Activated naive CD4-positive, alpha-beta T cell treated with anti-CD3 and anti-CD28 coated beads for 36 hours (primary cell): ENCODE measurements at places on chromosomes 7 and 10. TPM values are rescaled to one million over a fixed set of nuclear protein-coding genes. Genes with fewer than 3 reads are reported as not detected.

- DNase-seq: no peak
- H3K27ac ChIP-seq: no peak overlapping the region
- H3K27me3 ChIP-seq: no peaks in the 10 kb centered on the region
- H3K4me3 ChIP-seq: no peak overlapping the region
- H3K36me3 ChIP-seq: peaks cover 7% of the 10 kb centered on the region
- H3K4me1 ChIP-seq: peaks cover 6% of the 10 kb centered on the region
Measured at GRCh38 chr7:110898516-110898915, 192.4 kb upstream of the LRRN3 start.

DNA sequence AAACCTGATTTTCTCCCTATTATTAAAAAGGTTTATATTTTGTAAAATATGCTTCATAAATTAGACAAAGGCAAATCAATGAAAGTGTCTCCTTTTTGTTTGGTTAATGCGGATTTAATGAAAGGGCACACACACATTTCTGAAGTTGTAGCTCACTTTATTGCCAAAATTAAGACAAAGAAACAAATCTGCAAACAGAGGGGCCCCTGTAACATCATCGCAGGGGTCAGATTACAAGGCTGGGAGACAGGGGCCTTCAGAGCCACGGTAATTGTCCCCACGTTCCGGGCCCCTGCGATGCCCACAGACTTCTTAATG is 22.4 kb downstream of the FGFBP3 start:
- peaks cover 10% of the 10 kb centered on the region for H3K4me1 ChIP-seq
- no peak for DNase-seq
- H3K36me3 ChIP-seq: no peaks in the 10 kb centered on the region
- H3K27ac ChIP-seq: no peak overlapping the region

DNA sequence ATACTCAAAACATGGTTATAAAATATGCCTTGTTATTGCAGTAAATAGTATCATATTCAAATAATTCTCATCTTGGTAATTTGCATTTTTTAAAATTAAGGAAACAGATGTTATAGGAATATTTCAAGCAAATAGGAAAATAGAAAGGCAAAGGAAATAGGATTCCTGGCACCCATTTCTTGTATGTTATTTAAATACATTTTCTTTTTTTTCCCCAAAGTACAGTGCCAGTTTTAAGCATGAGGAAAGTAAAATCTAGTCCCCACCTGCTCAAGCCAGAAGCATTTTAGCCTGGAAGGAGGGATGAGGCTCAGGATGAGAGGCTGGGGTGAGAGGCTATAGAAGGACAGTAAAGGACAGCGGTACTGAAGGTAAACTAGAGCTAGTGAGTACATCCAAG is 38.1 kb downstream of the GNAT3 start:
- no peak overlapping the region for H3K27ac ChIP-seq
- H3K27me3 ChIP-seq: no peaks in the 10 kb centered on the region
- no peak for DNase-seq
- H3K4me1 ChIP-seq: no peaks in the 10 kb centered on the region
- no peak overlapping the region for H3K4me3 ChIP-seq

- peaks cover 24% of the 10 kb centered on the region for H3K4me1 ChIP-seq
- no peak overlapping the region for H3K27ac ChIP-seq
- H3K4me3 ChIP-seq: no peak overlapping the region
- DNase-seq: no peak
Measured at GRCh38 chr10:88962336-88962735, 9.8 kb upstream of the ACTA2 start.

- no peak for DNase-seq
- H3K27me3 ChIP-seq: no peaks in the 10 kb centered on the region
- no peak overlapping the region for H3K27ac ChIP-seq
- H3K4me1 ChIP-seq: peaks cover 3% of the 10 kb centered on the region
- no peak overlapping the region for H3K4me3 ChIP-seq
- H3K36me3 ChIP-seq: no peaks in the 10 kb centered on the region
Measured at GRCh38 chr10:43196981-43197833, 59.0 kb downstream of the CSGALNACT2 start.

DNA sequence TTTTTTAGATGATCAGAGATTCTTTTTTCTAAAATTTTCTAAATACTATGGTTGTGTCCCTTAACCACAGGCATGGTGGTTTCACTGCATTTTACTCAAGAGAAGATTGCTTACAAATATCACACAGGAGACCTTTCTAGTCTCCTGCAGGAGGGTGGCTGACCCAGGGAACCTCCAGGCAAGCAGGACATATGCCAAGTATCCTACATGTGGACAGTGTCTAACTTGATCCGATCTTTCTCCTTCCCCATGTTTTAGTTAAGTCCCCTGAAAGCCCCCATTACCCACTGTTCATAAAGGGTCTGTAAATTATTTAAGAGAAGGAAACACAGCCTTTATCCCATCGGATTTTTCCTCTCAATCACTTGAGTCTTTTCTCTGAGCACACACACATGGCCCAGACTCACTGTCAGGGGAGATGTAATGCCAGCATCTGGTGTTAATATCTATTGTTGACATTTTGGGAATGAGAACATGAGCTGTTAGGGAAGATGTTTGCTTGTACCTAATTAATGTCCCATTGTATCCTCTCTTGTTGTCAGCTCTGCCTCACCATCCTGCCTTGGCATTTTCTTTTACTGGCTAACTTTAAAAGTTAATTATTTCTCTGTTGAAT is 755.2 kb downstream of the AUTS2 start:
- no peaks in the 10 kb centered on the region for H3K27me3 ChIP-seq
- H3K36me3 ChIP-seq: no peaks in the 10 kb centered on the region
- H3K27ac ChIP-seq: no peak overlapping the region
- H3K4me1 ChIP-seq: peaks cover 4% of the 10 kb centered on the region

Gene WNT8B
- total RNA-seq: 0.96 TPM

Gene TAS2R3
- total RNA-seq: 0.96 TPM
